ENCODE measurements at places on chromosomes 7 and 10. TPM values are rescaled to one million over a fixed set of nuclear protein-coding genes. Genes with fewer than 3 reads are reported as not detected.

The UCMA gene
- total RNA-seq, result not detected

The ENTPD7 gene
- 8.7 TPM for total RNA-seq

The NEUROG3 gene
- total RNA-seq, result not detected

The LRWD1 gene
- 25.8 TPM for total RNA-seq

All from A549 treated with GW870086 at 1 μM for 4 hours (cell line).